ENCODE measurements at places on chromosomes 4 and X.

GRCh38 chrX:44935172-44935571 is 62.2 kb downstream of the KDM6A start:
- no peak for DNase-seq

- no peak for DNase-seq
Observed at GRCh38 chr4:86898562-86898961, 6.3 kb upstream of the C4orf36 start.

- no peak for DNase-seq
Observed at GRCh38 chr4:127555106-127555505, 77.7 kb upstream of the INTU start.

- DNase-seq, result no peak
Observed at GRCh38 chr4:152189451-152190179, 346.3 kb downstream of the FBXW7 start.

GRCh38 chr4:35942092-35942491 is 302.2 kb downstream of the ARAP2 start:
- no peak for DNase-seq

- no peak for DNase-seq
Observed at GRCh38 chr4:30854531-30854930, 134.4 kb downstream of the PCDH7 start.

GRCh38 chr4:143095447-143095846 is 89.3 kb upstream of the USP38 start:
- no peak for DNase-seq

DNA sequence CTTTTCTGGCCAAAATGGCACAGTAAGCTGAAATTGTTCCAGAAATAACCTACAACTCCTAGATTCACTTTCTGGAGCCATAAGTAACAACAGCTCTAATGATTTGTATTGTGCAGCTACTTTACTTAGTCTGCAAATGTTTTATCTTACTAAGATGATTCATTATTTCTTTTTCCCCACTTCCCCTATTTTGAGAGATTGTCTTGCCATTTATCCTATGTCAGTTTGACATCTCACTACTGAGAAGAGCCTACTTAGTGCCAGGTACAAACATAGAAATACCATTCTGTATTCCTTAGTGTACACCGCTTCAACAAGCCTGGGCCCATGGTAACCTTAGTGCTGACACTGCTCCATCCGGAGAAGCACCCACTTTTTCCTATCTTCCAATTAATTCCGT is 13.8 kb upstream of the STK26 start:
- DNase-seq, result no peak

- DNase-seq, result no peak
Observed at GRCh38 chr4:48110452-48110978, 23.5 kb downstream of the TXK start.

DNA sequence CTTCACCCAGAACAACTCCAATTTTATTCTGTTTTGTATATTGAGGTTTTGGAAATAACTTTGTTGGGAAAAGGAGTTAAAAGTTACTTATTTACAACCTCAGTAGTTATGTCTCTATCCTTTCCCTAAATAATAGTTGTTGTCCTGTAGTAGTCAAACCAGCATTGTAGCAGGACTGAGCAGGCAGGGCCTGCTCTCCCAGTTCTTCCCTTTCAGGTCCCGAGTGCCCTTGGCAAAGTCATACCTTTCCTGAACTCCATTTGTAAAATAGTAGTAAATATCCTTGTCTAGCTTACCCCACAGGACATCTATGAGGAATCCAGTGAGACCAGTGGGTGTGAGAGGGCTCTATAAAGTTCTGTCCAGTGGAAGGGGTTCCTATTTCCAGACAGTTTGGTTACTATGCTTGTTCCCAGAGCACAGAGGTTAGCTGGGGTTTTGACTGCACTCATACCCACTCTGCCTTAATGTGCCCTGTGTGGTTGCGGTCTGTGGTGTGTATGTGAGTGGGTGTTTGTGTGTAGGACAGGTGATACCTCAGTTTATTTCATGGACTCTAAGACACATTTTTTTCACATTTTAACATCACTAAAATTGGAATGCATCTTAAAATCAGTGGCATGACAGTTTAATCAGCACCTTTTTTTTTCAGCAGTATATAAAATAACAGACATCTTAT is 136.3 kb downstream of the AMMECR1 start:
- no peak for DNase-seq

DNA sequence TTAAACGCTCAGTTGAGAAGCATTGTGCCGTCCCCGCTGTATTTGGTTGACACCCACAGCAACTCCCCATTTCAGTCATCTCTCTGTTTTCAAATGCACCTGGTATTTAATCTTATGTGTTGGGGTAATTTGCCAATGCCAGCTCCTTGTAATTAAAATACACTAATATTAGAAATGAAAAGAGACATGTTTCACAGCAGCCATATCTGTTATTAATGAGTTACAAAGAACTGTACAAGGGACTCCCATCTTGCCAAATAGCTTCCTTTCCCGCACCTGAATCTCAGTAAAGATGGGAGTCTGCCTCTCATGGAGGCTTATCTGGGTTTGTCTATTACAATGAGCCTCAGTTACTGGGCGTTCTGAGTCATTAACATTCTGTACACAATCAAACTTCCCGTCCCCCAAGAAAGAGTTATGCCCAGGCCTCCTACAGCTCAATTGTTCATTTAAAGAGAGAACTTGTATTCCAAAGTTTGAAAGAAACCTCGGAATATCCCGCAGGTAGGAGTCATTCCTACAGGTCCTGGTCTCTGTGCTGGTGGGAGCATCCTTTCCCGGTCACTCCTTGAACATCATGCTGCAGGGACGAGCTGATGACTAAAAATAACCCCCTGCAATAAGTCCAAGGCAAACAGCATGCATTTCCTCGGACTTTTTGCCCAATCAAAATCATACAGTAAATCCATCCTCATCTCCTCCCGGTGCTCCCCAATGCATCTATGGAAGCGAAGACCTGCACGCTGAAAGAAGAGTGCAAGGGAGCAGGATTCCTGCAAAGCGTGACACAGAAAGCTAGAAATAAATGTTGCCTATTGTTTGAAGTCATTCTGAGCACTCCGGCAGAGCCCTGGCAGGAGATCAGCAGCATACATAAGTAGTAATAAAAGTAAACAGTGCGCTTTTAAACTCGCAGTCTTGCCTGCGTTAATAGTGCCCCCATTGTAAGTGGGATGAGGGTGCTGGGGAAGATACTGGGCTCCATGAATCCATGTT is 926 bp downstream of the NDP start:
- DNase-seq, result no peak

GRCh38 chr4:148834804-148835631 is 392.8 kb upstream of the NR3C2 start:
- no peak for DNase-seq

- DNase-seq, result no peak
Observed at GRCh38 chr4:39936565-39937418, 40.9 kb downstream of the PDS5A start.

- DNase-seq, result peak; percentile 86
Observed at GRCh38 chrX:154541896-154542722, 4.5 kb downstream of the G6PD start.

DNA sequence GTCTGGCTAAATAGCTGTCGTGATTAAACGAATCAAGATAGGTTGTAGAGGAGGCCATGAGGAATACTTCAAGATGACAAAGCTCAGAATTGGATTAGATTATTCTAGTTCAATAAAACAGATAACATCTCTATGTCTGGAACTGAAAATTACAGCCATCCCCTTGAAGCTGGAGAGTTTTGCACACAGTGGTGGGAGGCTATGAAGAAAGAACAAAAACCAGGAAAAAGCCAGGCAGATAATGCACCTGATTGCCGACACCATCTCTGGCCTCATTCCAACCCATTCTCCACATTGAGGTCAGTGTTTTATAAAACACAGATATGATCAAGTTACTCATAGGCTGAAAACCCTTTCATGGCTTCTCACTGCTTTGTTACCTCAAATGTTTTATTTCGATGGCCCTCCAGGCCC is 188.3 kb downstream of the RASL11B start:
- no peak for DNase-seq

- DNase-seq, result no peak
Observed at GRCh38 chr4:54256491-54257486, 27.7 kb downstream of the PDGFRA start.

DNA sequence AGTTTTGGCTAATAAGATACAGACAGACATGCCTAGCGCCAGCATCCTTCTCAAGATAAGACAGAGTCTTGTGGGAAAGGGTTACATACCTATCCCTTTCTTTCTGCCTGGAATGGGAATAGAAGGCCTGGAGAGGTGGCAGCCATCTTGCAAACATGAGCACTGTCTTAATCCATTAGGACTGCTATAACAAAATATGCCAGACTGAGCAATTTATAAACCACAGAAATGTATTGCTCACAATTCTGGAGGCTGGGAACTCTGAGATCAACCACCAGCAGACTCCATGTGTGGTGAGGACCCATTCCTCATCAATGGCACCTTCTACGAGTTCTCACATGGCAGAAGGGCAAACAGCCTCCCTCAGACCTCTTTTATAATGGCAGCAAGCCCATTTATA is 26.5 kb upstream of the NEIL3 start:
- peak; percentile 24 for DNase-seq

DNA sequence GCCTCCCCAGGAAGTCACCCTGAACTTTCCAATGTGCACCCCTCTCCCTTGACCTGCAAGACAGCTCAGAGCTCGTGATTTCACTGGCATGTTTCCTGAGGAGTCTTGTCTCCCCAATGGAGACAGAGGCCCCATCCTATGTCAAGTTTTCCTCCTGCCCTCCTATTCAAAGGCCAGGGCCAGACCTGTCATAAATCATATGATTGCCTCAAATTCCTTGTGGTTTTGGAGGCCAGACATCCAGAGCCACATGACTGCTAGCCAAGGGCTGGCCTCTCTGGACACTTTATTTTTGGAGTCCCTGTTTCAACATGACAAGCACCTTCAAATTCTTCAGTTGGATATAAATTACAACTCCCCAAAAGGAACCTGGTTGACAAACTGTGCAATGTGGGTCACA is 76.0 kb upstream of the TFDP3 start:
- no peak for DNase-seq

DNA sequence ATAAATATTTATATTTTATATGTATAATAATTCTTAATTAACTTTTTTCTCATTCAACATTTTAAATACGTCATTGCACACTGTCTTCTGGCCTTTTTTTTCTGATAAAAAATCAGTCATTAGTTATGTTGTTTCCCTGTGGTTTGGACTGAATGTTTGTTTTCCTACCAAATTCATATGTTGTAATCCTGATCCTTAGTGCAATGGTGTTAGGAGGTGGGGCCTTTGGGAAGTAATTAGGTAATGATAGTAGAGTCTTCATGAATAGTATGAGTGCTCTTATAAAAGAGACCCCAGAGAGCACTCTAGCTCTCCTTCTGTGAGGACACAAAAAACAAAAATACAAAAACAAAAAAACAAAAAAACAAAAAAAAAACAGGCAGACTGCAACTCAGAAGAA is 117.2 kb downstream of the GASK1B start:
- no peak for DNase-seq
